Stimulated activated CD8-positive, alpha-beta memory T cell treated with anti-CD3 and anti-CD28 coated beads, Interleukin-7, amount 100 ng/mL, for 24 hours (primary cell): ENCODE measurements at places on chromosomes 4 and X.

GRCh38 chr4:145298885-145299284 lies 118.5 kb upstream of the OTUD4 start:
- DNase-seq = no peak

- DNase-seq = no peak
Measured at GRCh38 chr4:155403886-155404285, 27.1 kb upstream of the MAP9 start.

DNA sequence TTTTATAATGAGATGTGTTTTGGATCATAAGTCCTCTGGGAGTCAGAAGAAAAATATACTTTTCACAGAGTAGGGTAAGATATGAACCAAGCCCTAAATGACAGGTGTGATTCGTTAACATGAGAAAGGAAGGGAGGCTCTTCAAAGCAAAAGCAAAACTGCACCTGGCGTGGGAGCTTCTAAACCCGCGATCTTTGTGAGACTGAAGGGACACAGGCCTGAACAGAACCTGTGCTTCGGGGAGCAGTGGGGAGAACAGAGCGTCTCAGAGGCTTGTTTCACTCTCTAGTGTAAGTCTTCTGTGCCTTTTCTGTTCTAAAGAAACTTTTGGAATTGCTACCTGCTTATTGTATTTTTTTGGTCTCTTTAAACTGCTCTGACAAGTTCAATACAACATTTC lies 30.2 kb upstream of the CYP4V2 start:
- DNase-seq = no peak

DNA sequence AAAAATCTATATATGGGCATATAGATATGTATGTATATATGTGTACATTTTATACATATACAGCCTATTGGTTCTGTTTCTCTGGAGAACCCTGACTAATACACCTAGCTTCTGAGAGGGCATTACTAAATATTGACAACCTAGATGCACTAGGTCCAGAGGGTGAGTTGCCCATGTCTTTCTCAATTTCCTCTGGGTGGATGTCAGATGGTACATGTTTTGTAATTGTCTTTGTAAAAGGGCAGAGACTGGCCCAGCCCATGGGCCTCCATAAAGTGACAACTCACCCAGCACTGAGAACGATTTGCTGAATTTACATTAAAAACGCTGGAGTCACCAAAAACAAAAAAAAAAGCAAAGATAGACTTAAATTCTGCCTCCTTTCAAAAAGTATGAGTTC lies 198.5 kb upstream of the FAM241A start:
- no peak for DNase-seq

GRCh38 chrX:153450949-153451277 lies 5.1 kb upstream of the TREX2 start:
- no peak for DNase-seq

- no peak for DNase-seq
Measured at GRCh38 chr4:20086799-20087521, 164.7 kb upstream of the SLIT2 start.

GRCh38 chr4:53863736-53864365 lies 200.6 kb downstream of the CHIC2 start:
- DNase-seq = no peak

GRCh38 chr4:53780736-53781400 lies 189.6 kb upstream of the LNX1 start:
- no peak for DNase-seq

DNA sequence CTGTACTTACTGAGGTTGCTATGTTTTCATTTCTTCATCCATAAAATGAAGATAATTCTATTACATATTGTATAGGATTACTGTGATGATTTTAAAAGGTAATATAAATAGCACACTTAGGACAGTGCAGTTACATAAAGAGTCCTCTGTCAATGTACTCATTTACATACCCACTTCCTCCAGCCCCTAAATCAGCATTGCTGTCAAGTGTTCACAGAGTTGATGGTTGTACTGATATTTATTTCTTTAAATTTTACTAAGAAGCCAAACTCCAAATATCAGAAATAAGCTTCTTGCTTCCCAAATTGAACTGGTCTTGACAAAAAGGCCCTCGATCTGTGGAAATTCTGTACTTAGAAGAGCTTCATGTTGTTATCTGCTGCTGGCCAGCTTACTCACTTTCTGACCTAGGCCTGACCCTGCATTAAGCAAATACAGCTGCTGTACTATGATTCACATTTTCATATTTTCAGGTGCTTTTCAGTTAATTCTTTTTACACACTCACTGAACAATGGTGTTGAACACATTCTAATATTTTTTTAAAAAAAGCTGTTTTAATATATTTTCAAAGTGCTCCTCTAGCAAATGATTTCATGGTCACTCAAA lies 259.6 kb downstream of the UNC5C start:
- no peak for DNase-seq

- no peak for DNase-seq
Measured at GRCh38 chrX:47245156-47245555, 12.3 kb downstream of the USP11 start.

DNA sequence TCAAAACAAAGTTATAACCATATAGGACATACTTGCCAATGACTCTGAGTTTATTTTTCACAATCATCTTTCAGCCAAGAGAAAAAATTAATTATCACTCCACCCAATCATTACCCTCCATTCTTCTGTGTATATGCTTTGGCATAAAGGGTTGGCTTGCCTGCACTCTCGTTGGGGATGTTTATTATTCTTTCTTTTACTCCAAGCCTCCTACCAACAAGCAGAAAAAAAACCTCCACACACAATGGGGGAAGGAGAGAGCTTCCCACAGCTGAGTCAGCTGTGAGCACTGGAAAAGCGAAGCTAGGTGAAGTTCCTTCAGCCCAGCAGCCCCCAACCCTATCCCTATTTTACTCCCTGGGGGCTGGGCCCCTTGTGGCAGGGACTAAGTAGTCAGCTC lies 1.5 kb downstream of the OPHN1 start:
- DNase-seq = no peak

DNA sequence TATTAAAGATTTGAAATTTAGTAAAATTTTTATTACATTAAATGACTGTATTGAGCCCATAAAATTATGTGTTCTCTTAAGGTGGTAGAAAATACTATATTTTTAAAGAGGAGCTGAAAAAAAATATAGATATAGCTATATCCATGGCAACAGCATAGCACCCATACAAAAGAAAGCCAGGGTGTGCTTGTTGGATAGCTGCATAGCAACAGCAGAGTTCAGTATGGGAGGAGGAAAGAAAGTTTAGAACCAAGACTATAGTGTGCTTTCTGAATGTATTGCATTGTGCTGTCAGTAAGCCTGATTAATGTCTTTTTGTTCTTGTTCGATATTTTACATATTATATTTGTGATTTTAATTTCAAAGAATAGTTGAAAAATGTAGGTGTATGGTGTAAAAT lies 78.4 kb downstream of the GRID2 start:
- no peak for DNase-seq

DNA sequence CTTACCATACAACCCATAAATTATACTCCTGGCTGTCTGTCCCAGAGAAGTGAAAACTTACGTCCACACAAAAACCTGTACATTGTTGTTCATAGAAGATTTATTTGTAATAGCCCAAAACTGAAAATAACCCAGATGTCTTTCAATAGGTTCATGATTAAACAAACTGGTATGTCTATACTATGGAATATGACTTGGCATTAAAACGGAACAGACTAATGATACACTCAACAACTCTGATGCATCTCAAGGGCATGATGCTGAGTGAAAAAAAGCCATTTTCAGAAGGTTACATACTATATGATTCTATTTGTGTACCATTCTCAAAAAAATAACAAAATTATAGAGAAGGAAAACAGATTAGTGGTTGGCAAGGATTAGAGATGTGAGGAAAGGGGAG lies 11.6 kb upstream of the MND1 start:
- DNase-seq = no peak

- DNase-seq = peak; percentile 37
Measured at GRCh38 chr4:5758741-5759140, 47.7 kb downstream of the EVC start.

DNA sequence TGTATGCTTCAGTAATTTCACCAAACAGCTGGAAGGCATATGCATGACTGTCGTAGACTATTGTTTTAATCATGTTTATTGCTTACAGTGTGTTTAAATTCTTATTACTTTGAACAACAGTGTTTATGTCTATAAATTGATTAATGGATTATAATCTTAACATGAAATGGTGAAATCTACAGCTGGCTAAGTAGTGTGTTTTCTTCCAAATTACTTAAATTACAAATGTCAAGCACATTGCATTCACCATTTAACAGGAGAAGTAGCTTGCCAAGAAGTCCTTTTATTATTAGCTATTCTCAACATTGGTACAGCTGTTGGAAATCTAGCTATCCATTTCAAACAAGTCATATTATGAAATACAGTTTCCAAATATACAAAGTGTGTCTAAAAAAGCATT lies 849.3 kb upstream of the PCDH10 start:
- DNase-seq = no peak

GRCh38 chr4:173666-174314 lies 49.5 kb downstream of the ZNF718 start:
- DNase-seq = no peak

DNA sequence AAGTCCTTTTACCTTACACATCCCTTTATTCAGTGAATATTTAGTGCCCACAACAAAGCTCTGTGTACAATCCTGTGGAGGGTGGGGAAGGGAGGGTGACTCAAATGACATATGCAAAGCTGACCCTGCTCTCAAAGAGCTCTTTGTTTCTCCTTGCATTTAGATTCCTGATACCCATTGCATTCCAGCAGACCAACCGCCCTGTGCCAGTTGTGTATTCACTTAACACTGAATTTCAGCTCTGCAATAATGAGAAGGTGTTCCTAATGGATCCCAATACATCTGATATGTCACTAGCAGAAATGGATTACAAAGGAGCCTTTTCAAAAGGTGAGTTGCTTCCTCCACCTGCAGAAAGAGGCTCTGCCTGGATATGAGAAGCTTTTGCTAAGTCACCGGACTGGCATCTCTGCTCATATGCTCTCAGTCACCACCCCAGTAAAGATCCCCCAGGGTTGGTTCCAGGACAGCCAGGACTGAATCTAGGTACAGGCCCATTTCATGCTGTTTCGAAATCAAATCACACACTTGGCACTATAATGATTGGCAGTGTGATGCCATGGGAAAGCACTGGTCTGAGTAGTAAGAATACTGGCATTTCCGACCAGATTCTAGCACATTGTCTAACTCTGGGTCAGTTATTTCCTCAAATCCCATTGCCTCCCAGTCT lies 17.1 kb upstream of the ANXA3 start:
- no peak for DNase-seq

GRCh38 chrX:108439426-108439942 lies at the start of gene COL4A5:
COL4A5 (plus strand) TSS chrX:108439838; CDS start chrX:108440126, 288 bp downstream.
- DNase-seq = no peak

GRCh38 chr4:37051111-37051510 lies 193.4 kb upstream of the NWD2 start:
- DNase-seq = no peak

GRCh38 chr4:31946456-31946855 lies 1226.3 kb downstream of the PCDH7 start:
- DNase-seq = no peak

DNA sequence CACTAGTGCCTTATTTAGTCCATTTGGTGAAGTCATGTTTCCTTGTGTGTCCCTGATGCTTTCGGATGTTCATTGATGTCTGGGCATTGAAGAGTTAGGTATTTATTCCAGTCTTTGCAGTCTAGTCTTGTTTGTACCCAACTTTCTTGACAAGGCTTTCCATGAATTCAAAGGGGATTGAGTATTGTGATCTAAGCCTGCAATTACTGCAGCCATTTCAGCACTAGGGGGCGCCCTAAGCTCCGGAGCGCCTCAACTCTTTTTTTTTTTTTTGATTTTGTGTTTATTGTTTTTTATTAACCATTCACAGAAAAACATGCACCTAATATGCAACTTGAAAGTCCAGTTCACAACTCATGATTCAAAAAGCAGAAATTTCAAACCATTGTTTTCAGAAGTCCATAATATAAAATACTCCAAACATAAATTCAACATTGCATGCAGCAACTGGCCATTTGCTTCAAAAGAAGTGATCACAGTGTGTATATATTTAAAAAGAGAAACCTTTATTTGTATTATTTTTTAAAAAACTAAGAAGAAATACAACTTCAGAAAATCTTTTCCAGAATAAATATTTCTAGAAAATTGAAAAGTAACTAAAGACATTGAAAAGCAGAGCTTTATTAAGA lies 59.2 kb downstream of the PTPN13 start:
- DNase-seq = no peak

DNA sequence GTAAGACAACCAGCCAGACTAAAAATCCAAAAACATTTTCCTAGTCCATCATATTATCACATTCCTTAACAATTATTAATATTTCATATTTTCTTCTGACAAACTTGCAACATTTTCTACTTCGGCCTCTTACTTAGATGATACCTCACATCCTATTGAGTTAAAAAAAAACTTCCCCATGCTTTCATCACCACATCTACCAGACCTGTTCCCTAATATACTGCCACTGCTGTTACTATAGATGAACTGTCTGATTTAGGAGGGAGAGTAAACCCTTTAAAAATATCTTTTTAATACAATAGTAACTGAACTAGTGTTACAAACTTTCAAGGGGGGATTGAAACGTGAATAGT lies 1.5 kb downstream of the FAM200B start:
- no peak for DNase-seq

DNA sequence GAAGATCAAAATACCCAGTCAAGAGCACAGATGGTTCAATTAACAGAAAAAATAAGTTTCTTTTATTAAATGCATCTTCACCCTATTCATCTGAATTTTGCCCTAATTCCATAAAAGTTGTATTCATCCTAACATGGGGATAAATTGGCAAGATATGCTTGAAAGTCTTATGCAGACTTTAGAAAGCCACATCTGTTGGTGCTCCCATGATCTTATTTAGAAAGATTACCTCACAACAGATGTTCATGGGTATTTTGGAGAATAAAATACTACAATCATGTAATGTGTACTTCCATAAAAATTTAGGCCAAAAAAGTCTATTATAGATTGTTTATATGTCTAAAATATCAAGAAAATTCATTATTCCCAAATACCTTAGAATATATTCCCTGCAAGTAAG lies 510.3 kb downstream of the TECRL start:
- DNase-seq = no peak

DNA sequence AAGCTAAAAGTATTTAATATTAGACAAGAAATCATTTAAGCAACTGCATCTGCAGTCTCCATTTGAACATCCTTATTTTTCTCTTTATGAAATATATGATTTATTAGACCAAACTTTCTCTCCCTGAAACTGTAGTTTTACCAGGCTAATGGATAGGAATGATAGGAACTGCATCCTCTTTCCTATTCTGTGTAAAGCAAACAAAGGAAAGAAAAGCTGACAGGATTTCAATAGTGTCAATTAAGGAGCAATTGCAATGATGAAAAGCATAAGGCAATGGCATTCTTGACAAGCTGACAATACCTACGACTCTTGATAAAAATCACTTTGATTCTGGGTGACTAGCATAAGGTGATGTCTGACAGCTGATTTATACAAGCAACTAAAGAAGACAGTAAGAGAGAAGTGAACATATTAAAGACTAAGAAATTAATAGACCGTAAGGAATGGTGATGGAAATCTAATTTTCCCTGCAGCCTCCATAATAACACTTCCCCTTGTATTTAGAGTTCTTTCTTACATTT lies 502.5 kb downstream of the TECRL start:
- no peak for DNase-seq
